ENCODE measurements at places on chromosomes 7 and 10.

- no peak for DNase-seq
Measured at GRCh38 chr10:63173468-63174232, 40.5 kb downstream of the NRBF2 start.

DNA sequence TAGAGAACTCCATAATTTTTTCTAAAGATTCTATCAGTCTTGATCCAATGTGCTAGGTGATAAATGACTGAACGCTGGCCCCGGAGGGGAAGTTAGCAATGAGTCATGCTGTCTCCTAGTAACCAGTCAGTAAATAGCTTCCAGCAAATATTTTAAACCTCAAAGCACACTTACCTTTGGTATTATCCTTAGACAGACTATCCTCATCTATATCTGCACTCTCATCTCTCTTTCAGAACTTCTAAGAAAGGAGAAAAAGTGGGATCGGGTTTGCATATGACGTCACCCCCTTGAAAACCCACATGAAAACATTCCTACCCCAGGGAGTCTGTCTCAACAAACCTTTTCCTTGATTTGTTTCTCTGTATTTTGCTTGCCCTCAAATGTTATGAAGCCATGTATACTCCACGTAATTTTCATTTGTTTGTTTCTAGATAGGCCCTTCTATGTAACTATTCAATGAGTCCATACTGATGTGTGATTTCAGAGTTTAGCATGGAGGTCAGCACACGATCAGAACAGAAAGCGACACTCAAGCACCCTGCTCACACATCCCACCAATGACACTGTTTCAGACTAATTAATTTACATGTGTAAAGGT lies 174.9 kb upstream of the NRP1 start:
- DNase-seq, result no peak

DNA sequence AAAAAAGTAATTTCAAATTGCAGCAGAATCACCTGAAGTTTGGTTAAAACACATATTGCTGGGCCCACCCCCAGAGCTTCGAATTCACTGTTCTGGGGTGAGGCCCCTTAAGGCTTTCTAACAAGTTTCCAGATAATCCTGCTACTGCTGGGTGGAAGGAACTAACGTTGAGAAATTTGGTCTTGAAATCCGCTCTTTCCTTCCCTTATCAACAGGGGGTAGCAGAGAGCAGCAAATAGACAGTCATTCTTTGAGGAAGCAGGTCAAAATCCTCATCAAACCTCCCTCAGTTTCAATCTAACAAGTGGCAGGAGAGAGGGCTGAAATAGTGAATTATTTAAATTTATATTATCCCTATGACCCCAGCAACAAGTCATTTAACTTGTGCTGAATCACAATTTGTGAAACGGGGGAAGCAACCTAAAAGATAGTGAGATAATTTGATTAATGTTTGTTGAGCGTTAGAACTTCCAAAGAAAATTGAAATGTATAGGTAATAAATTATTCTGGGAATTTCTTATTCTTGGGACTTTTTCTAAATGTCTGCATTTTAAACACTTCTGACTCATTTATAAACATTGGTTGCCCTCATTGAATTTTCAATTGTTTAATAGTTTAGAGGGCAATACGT lies 21.7 kb upstream of the MALSU1 start:
- DNase-seq, result peak; percentile 61

DNA sequence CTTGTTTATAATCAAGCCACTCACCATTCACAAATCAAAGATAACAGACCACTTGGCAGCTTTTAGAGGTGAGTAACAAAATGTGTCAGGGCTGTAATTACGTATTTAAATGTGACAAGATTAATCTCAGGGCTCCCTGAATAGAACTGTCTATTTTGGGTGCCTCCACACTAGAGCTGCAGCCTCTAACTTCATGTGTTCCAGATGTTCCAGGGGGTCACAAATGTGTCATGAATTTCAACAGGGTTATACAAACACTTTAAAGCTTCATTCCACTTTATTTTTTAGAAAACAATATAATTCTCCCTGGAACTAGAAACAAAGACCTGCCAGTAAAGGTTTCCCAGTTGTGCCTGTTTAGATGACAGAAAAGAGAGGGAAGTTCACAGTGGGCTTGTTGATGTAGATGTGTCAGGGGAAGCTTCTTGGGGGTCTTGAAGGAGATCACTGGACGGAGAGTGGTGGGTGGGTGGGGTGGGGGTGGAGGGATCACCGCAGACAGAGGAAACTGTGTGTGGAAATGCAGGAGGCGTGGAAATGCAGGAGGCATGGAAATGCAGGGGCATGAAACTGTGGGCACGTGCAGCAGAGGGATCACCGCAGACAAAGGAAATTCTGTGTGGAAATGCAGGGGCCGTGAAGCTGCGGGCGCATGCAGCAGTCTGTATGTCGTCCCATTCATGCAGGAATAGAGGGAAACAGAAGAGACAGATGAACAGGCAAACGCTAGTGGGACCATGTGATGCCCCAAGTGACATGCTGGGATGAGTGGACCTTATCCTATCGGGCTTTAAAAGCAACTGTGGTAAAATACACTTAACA lies 42.0 kb upstream of the TRIL start:
- no peak for DNase-seq

- DNase-seq, result no peak
Measured at GRCh38 chr10:35693800-35694199, 51.7 kb upstream of the FZD8 start.

DNA sequence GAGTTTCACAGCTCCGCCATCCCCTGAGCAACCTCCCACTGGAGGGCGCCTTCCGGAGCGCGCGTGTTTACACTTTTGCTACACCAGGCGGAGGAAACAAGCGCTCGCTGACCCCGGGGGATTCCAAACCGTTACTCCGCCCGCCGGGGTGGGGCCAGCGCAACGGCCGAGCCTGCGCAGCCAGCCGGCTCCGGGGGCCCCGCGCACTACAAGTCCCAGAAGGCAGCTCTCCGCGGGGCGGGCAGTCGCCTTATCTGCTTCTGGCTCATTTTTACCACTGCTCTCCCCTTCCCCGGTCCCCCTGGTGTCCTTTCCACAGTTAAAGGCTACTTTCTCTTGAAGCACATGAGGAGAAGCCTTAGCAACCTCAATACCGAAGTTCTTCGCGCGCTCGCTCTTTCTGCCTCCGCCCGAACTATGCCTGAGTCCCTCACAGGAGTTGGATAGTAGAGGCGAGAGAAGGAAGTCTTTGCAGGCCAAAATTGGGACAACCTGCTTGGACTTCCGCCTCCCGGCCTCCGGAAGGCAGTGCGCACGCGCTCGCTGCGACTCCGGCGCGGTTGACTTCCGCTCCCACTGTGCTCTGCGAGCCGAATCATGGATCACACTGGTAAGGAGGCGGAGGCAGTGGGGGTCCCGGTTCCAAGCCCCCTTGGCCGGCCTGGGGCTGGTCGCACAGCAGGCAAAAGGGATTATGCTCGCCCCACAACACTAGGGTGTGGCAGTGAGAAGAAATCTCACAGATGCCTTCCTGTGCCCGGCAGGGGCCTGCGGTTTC lies at the start of gene CBLL1:
Gene CBLL1 (plus strand): TSS at position 576 of the 778 bp plus-strand sequence. CDS start 22 bp downstream, at position 598.
- DNase-seq, result peak; percentile 93

GRCh38 chr10:33189808-33190207 lies 144.7 kb downstream of the NRP1 start:
- DNase-seq, result no peak

DNA sequence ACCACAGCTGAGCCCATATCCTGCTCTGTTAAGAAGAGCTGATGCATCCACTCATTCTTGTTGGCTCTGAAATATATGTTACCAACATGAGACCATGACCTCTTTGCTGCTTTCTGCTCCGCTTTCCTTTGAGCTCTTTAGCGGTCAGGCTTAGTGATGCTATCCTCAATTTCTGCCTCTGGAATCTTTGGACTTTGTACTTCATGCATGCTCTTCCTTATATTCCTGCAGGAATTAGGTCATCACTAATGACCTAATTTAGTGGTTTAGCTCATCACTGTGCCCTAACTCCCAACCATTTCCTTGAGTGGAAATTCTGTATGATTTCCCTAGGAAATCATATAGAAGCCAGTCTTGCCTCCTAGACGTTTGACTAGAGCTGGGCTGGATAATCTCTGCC lies 119.5 kb downstream of the AOAH start:
- DNase-seq, result no peak

DNA sequence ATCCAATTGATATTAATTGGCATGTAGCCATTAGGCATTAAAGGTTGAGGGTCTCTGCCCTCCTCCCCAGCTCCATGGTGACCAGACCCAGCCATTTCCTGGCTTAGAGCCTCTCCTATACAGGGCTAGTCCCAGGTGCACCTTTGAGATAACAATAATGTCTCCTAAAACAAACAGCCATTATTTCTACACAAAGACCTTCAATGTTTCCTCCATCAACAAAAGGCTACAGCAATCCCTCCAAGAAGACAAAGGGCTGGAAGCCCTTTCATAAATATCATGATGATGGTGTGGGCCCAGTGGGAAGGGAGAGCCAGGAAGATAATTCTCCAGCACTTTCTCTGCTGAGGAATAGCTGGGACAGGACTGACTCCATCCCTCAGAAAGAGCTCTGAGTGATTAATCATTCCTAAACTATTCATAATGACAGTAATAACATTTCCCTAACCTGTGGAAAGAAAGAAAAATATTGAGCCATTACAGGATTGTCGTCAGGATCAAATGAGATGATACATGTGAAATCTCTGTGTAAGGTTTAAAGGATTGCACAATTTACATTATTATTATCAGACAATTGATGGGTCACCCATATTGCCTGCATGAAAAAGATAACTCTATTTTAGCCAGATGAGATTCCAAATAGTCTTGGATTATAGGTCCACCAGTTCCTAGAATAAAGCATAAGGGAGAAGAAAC lies 10.2 kb downstream of the PKD2L1 start:
- DNase-seq, result peak; percentile 78

DNA sequence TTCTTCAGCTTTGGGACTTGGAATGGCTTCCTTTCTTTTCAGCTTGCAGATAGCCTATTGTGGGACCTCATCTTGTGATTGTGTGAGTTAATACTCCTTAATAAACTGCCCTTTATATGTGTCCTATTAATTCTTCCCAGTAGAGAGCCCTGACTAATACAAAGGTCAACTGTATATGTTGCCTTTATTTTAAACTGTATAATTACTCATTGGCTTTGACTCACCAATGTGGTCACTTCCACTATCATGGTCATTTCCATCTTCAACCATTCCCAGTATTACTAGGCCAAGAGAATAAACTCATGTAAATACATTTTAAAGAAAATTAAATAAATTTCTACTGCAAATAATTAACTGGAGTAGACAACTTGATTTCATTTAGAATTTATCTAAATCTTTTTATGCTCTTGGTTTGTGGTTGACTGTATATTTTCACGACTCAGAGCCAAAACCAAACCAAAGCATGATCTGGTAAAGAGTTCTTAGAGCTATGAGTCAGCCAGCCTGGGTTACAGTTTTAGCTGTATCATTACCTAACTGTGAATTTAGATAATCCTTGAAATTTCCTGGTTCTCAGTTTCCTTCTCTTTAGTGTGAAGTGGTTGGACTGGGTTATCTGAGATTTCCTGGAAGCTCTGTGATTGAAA lies 188.4 kb downstream of the PPP1R3A start:
- no peak for DNase-seq

- no peak for DNase-seq
Measured at GRCh38 chr7:17097668-17098297, 200.7 kb upstream of the AHR start.

DNA sequence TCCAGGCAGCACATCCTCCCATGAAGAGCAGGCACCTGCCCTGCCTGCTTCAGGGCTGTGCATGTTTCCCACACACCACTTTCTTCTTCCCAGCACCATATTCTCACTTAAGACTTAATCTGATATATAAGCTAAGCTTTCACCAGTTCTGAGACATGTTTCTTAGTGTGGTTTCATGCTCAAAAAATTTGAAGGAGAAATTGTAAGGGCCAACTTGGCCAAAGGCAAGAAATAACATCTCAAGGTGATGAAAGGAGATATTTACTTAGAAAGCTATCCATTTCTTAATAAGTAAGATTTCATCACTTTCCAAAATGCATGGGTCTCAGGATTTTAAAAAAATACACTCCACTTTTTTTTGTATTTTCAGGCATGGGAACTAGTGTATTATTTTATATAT lies 468.1 kb upstream of the AKR1E2 start:
- DNase-seq, result no peak

- peak; percentile 50 for DNase-seq
Measured at GRCh38 chr10:77391605-77392235, 245.9 kb downstream of the KCNMA1 start.

DNA sequence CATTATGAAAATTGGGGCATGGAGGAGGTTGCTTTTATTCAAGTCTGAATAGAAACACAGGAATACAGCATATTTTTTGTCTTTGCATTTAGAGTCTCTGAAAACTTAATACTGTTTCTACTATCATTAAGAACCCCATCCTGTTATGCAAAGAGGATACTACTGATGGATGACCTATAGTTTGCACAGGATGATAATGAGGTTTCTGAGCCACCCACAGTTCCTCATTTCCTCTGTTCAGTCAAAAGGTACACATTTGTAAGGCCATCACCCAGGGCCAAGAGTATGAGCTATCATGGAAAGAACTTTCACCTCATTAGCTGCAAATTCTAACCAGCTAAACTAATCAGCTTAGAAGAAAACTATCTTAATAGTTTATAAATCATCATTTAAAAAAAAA lies 213.0 kb upstream of the CHRM2 start:
- no peak for DNase-seq

GRCh38 chr10:29479081-29479925 lies 155.5 kb downstream of the SVIL start:
- peak; percentile 28 for DNase-seq

DNA sequence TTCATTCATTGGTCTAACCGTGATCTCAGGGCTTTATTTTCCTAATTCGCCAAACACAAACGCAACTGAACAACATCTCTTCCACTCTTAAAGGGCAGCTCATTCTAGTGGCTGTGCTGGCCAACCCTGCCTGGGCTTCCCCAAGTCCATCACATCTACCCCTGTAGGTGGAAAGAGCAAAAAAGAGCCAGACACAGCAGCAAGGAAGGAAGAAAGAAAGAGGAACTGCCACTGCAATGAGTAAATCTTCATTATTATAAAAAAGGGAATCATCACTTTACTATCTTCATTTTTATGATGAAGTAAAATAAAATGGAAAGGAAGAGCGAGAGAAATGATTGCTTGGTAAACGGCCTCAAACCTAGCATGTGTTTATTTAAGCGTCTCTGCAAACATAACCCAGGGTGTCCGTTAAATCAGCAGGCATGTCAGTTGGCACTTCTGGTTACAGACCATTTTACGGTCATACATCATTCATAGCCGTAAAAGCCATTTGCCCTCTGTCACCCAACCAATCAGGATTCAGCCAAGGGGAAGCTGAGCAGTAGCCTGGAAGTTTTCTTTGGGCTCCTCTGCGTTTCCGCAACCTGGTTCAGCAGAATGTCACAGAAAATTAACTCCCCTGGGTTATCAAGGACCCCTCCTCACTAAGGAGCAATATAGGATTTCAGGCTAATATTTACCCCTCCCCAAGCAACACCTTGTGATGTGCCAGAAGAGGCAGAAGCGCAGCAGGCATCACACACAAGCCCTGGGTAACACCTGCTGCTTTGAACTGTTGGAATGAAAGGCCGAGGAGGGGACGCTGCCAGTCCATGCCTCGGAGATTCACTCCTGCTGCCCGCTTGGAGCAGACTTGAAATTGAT lies 234.0 kb downstream of the SNX10 start:
- peak; percentile 84 for DNase-seq

- no peak for DNase-seq
Measured at GRCh38 chr10:58856508-58857240, 319.8 kb upstream of the PHYHIPL start.

Data from COR-L47 (cell line).